Peyer's patch (tissue), 4 donors: ENCODE measurements at places on chromosomes 16 and 17.

DNA sequence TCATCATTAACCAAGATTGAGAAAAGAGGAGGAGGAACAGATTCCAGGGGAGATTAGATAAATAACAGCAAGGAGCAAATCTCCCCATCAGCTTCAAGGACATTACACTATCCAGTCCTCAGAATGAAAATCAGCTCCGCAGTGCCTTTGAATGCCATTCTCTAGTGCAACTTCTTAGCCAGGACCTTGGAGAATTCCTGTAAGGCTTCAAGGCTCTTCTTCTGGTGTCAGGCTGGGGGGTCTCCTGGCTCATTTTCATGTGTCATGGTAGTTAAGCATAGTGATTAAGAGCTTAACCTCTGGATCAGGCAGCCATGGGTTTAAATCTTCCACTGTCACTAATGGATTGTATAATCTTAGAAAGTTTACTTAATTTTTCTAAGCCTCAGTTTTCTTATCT lies 137.3 kb upstream of the CCL2 start:
- no peak for DNase-seq

GRCh38 chr16:80968386-80969113 lies 38.1 kb downstream of the CMC2 start:
- no peak for DNase-seq

GRCh38 chr17:17057057-17057551 lies 14.8 kb downstream of the MPRIP start:
- DNase-seq: no peak

DNA sequence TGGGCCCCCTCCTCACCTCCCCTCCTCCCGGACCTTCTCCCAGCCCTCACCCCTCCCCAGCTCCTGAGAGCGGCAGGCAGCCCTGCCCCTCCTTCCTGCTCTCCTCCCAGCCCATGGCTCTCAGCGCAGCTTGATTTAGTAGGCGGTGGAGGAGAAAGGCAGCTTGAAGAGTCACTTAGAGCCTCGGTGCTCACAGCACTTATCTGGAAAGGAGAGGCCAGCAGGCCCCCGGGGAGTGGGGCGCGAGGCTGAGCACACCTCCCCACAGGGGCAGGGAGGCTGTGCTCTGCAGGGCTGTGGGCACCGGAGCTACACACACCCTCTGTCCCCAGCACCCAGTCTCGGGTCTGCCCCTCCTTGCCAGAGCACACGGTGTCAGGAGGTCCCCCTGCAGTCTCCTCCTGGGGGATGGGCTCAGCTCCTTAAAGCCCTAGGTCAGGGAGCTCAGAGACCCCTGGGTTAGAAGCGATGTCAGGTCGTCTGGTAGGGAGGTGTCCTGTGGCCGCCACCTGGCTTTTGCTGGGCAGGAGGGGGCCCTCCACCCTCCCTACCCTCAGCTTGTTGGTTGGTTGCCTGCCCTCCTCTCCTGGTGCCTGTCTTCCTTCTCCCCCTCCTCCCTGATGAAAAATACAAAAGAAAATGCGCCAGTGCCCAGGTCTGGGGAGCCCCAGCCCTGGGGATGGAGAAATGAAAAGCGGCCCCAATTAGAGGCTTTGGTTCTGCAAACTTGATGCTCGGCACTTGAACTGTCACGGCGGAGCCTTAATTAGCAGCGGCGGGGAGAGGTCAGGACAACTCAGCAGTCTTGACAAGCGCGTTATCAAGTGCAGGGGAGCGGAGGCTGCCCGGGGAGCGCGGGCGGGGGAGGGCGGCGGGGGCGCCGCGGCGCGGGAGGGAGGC lies 151.1 kb upstream of the GSE1 start:
- no peak for DNase-seq

DNA sequence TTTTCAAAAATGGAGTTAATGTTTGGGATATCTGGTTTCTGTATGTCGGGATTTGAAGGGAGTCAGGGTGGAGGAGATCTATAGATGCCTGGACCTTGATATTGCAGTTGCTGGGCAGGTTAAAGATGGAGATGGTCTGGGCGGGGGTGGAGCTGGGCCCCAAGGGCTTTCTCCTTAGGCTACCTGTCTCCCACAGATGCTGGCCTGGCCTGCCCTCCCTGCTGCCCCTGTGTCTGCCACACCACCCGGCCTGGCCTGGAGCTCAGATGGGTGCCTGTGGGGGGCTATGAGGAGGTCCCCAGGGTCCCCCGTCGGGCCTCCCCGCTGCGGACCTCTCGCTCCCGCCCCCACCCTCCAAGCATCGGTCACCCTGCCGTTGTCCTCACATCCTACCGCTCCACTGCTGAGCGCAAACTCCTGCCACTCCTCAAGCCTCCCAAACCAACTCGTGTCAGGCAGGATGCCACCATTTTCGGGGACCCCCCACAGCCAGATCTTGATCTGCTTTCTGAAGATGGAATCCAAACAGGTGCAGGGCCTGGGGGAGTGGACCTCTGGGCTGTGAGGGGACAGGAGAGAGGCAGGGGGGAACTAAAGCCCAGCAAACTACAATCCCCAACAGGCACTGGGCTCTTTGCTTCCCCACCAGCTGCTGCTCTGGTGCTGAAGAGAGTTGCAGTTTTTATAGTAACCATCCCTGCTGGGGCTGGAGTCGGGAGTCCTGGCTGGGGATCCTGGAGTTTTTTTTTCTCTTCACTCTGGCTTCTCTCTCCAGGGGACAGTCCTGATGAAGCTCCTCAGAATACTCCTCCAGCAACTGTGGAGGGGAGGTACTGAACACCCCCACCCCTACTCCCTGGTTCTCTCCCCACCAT lies 2.9 kb downstream of the ARHGEF15 start:
- DNase-seq: no peak

- peak; percentile 48 for DNase-seq
Measured at GRCh38 chr17:75147878-75148546, 6.3 kb downstream of the JPT1 start.

DNA sequence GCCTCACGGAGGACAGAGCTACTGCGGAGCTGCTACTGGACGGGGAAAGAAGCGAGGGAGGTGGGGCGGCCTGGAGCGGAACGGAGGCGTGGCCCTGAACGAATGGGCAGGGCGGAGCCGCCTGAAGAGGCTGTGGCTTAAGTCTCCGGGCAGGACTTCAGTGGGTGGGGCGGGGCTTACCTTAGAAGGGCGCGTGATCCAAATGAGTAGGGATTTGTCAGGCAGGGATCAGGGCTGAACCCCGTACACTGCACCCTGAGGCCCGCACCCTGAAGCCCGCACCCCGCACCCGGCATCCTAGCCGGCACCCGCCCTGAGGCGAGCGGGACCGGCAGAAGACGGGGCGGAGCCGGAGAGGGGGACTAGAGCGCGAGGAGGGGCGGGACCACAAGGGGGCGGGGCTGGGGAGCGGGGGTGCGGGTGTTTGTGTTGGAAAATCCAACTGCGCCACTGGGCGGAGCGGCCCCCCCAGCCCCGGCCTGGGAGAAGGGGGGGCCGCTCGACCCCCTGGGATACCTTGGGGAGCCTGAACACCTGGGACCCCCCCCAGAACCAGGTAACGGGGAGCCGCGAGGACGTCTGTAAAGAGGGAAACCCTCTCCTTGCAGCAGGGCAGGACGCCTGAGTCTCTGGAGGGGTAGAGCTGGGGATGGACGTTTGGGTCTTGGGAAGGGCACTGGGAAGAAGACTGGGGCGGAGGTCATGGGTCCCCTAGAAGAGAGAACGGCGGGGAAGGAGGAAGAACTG lies at the start of gene KDM6B:
TSS of gene KDM6B (plus strand) at position 423 of the 747 bp plus-strand sequence. CDS start 11,338 bp downstream, outside the sequence.
- peak; percentile 95 for DNase-seq

- DNase-seq: no peak
Measured at GRCh38 chr16:23145186-23145585, 4.1 kb downstream of the USP31 start.

GRCh38 chr16:50479771-50480170 lies 68.4 kb upstream of the NKD1 start:
- no peak for DNase-seq

- no peak for DNase-seq
Measured at GRCh38 chr17:5772720-5773119, 188.4 kb upstream of the NLRP1 start.

DNA sequence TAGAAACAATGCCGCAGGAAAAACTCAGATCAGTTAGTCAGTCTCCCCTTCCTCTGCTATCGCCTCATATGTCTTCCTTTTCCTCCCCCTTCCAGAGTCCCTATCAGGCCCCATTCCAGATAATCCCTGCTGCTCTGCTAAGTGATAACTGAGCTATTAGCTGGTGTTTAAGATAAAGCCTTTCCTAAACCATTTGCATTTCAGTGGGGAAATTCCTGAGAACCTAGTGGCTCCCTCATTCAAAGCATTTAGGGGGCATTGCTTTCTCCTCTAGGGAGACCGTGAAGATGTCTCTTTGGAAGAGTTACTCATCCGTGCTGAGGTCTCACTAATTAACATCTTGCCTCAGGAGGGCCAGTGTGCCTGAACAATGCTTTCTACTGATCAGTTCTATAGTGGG lies 401.6 kb downstream of the NPIPA7 start:
- no peak for DNase-seq

DNA sequence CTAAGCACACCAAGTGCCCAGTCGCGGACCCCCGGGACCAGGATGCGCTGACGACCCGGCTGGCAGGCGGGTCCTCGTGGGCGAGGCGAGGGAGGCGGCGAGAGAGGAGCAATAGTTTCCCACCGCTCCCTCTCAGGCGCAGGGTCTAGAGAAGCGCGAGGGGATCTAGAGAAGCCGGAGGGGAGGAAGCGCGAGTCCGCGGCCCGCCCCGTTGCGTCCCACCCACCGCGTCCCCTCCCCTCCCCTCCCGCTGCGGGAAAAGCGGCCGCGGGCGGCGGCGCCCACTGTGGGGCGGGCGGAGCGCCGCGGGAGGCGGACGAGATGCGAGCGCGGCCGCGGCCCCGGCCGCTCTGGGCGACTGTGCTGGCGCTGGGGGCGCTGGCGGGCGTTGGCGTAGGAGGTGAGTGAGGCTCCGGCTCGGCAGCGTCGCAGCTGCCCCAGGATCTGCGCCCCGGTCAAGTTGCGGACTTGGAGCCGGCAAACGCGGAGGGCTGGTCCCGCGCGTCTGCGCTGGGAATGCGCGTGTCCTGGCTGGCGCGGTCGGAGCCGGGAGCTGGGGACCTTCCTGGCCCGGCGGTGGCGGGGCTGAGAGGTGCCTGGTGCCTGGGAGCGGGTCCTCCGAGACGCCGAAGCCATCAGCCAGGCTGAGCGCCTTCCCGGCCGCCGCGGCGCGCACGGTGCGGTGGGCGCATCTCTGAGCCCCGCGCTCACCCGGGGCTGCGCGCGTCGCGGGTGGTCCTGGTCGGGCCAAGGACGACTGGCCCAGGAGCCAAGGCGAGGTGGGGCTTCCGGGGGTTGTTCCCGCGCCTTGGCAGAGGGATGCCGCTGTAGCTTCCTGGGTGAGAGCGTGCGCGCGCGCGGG lies at the start of gene ITGB3:
TSS of gene ITGB3 (plus strand) at position 287 of the 862 bp plus-strand sequence. CDS start at position 322, 35 bp downstream.
- DNase-seq: peak; percentile 82

DNA sequence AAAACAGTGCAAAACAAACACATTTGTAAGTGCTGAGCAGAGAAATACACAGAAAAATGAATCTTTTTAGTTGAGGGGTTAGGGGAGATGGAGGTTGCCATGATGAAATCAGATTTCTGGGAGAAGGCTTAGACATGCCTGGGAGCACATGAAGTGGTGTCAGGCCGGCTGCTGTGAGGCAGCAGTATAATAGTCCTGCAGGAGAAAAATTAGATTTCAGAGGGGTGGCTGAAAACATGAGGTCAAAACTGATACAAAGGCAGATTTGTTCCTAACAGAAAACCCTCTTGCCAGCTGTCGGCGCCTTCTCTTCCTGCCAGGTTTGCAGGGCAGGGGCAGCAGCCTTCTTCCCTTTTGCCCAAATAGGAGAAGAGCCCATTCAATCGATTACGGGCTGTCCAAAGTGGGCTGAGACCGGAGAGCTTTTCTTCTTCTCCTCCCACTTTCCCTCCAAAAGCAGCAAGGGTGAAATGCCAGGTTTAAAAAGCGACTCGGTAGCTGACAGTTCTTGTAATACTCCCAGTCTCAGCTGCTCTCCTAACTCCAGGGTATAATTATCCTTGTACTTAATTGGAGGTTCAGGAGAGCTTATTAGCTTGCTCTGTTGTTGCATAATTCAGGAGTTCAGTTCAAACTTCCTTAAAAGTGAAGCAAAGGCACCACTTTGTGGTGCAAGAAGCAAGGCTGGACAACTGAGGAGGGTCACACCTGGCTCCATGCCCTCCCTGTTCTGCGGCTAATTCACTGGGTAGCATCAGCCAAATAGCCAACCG lies 80.0 kb downstream of the PCTP start:
- no peak for DNase-seq

- DNase-seq: peak; percentile 53
Measured at GRCh38 chr17:32659419-32659842, 172.6 kb downstream of the CDK5R1 start.

- no peak for DNase-seq
Measured at GRCh38 chr17:49035470-49036269, 38.5 kb downstream of the IGF2BP1 start.

DNA sequence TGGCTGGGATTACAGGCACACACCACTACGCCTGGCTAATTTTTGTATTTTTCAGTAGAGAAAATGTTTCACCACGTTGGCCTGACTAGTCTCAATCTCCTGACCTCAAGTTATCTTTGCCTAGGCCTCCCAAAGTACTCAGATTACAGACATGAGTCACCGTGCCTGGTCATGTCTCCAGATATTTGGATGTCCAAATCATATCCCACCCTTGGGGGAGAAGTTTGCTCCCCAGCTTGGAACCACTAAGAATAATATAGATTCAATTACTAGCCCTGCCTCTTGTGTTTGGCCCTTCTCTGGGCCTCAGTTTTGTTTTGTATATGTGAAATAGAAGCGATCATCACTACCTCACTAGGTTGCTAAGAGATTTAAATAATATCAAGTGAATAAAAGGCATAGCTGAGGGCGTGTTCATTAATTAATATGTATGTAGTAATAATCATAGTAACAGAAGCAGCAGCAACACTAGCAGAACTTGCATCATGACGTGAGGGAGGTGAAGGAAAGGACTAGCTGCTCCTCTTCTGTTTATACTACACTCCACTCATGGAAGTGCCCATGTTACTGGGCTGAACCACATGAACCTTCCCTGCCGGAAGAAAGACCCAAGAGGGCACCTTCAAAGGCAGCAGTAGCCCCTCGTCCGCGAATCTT lies 253.6 kb upstream of the XYLT1 start:
- DNase-seq: no peak

GRCh38 chr17:77396610-77397009 lies 255.8 kb downstream of the SEC14L1 start:
- no peak for DNase-seq

- no peak for DNase-seq
Measured at GRCh38 chr17:55645361-55645760, 77.3 kb downstream of the TMEM100 start.

- no peak for DNase-seq
Measured at GRCh38 chr17:42411905-42412679, 11.0 kb downstream of the CAVIN1 start.
